ENCODE measurements at places on chromosomes 13 and 19. TPM values are rescaled to one million over a fixed set of nuclear protein-coding genes. Genes with fewer than 3 reads are reported as not detected.

DNA sequence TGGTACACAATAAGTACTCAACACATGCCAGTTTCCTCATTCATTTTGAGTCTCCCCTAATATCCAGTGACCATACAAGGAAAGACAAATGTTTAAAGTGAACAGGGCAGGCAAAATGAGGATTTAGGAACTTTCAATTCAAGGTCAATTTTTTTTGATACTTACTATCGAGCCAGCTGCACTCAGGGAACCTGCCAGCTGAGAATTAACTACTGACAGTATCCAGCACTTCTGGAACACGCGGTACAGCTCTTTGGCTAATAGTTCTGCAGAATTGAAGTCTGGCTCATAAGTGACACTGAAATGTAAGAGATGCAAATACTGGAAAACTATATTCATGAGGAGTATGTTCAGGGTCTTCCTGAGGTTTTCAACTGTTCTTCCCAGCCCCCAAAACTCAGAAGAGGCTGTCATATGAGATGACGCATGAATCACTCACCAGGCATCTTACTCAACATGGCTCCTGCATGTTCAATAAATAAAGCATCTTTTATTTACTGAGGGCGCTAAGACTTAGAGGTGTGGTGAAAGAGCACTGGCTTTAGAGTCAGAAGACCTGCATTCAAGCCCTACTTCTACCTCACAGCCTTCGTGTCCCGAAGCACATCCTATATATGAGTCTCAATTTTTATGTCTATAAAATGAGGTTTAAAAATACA, 25.6 kb downstream of the RUBCNL start:
- no peak for DNase-seq
- H3K27ac ChIP-seq: no peak overlapping the region
- no peak overlapping the region for H3K4me3 ChIP-seq
- H3K4me1 ChIP-seq: no peaks in the 10 kb centered on the region

GRCh38 chr19:13938301-13939064, at the start of gene PODNL1:
Gene PODNL1 (minus strand): TSS chr19:13938417. CDS start chr19:13938181, 236 bp downstream.
- no peak within 1 kb of the TSS for H3K4me3 ChIP-seq
- DNase-seq: no peak
- H3K27me3 ChIP-seq: peaks cover 7% of the 10 kb centered on the region

DNA sequence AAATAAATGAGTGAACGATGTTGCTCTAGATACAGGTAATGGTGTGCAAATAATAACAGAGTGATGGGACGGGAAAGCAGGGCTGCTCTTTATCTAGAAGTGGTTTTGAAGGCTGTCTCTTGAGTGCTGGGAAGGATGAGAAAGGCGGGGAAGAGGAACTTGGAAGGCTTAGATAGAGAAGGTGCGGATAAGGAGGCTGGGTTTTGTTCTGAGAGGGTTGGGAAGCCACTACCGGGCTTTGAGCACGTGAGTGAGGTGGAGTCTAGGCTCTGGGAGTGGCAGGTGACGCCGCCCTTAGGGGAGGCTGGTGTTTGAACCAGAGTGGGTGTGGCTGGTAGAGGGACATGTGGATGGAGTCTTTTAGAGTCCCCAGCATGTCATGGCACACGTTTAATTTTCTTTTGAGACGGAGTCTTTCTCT, 811 bp downstream of the ARMC6 start:
- peaks cover 26% of the 10 kb centered on the region for H3K4me1 ChIP-seq
- H3K27ac ChIP-seq: peak overlapping the region; percentile 93
- no peaks in the 10 kb centered on the region for H3K27me3 ChIP-seq
- DNase-seq: peak; percentile 73
- peak overlapping the region; percentile 92 for H3K4me3 ChIP-seq

GRCh38 chr13:51902776-51903175, 41.0 kb downstream of the CCDC70 start:
- no peaks in the 10 kb centered on the region for H3K36me3 ChIP-seq
- no peak for DNase-seq
- peaks cover 4% of the 10 kb centered on the region for H3K27me3 ChIP-seq
- H3K4me1 ChIP-seq: peaks cover 18% of the 10 kb centered on the region
- no peak overlapping the region for H3K4me3 ChIP-seq
- H3K27ac ChIP-seq: no peak overlapping the region

DNA sequence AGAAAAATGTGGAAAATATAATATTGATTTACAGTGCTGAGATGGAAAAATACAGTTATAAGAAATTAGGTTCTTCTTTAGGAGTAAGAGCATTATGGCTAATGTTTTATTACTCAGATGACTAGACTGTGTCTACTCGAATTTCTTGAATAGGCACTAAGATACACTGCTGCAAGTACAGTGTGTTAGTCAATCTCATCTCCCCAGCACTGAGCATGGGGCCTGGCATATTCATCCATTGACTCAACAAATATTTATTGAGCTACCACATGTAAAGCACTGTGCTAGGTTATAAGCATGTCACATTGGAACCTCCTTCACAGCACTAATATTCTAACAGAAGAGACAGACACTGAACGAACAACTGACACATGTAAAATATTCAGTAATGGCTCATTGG, 242.5 kb upstream of the GPC6 start:
- H3K36me3 ChIP-seq: no peaks in the 10 kb centered on the region
- no peak overlapping the region for H3K4me3 ChIP-seq
- H3K27ac ChIP-seq: no peak overlapping the region

- no peak for DNase-seq
- H3K27ac ChIP-seq: no peak overlapping the region
- H3K4me1 ChIP-seq: no peaks in the 10 kb centered on the region
- H3K36me3 ChIP-seq: no peaks in the 10 kb centered on the region
- H3K27me3 ChIP-seq: no peaks in the 10 kb centered on the region
Observed at GRCh38 chr13:47216176-47216822, 319.4 kb upstream of the HTR2A start.

GRCh38 chr13:98171900-98172589, 5.0 kb downstream of the RNF113B start:
- no peaks in the 10 kb centered on the region for H3K36me3 ChIP-seq
- H3K4me3 ChIP-seq: no peak overlapping the region
- peaks cover 4% of the 10 kb centered on the region for H3K27me3 ChIP-seq

DNA sequence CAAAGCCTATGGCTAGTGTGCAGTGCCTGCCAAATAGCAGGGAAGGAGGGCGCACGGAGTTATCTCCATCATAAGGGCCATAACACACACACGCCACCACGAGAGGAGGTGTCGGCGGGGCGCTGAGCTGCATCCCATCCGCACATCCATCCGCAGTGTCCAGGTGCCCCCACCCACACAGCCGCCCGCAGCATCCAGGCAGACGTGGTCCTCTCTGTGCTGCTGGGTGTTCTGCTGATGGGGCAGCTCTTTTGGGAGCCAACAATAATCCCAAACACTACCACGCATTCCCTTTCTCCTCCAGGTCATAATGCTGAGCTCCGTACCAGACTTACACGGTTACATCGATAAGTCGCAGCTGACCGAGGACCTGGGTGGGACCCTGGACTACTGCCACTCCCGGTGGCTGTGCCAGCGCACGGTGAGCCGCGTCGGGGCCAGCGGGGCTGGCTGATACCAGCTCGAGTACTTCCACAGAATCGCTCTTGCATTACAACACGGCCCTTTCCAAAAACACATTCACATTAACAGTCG, 41.5 kb upstream of the F7 start:
- DNase-seq: no peak
- no peak overlapping the region for H3K27ac ChIP-seq
- no peak overlapping the region for H3K4me3 ChIP-seq
- H3K36me3 ChIP-seq: no peaks in the 10 kb centered on the region
- H3K27me3 ChIP-seq: no peaks in the 10 kb centered on the region

DNA sequence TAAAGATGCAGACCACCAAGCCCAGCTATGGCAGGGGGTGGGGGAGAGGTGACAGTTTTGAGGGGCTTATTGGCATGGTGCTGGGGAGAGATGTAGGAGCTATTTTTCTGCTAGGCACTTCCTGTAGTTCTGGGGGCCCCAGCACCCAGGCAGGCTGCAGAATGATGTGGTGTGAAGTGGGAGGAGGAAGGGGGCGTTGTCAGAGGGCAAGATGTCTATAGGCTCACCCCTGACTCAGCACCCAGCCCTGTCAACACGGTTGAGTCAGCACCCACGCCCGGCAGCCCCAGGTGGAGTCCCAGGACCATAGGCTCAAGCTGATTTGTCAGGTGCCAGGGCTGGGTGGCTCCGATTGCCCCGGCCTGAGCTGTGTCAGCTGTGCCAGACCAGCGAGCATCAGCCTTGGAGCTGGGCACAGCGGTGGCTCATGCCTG, 5.8 kb downstream of the KLF2 start:
- peaks cover 22% of the 10 kb centered on the region for H3K36me3 ChIP-seq
- H3K27me3 ChIP-seq: peaks cover 9% of the 10 kb centered on the region
- peak overlapping the region; percentile 79 for H3K27ac ChIP-seq

DNA sequence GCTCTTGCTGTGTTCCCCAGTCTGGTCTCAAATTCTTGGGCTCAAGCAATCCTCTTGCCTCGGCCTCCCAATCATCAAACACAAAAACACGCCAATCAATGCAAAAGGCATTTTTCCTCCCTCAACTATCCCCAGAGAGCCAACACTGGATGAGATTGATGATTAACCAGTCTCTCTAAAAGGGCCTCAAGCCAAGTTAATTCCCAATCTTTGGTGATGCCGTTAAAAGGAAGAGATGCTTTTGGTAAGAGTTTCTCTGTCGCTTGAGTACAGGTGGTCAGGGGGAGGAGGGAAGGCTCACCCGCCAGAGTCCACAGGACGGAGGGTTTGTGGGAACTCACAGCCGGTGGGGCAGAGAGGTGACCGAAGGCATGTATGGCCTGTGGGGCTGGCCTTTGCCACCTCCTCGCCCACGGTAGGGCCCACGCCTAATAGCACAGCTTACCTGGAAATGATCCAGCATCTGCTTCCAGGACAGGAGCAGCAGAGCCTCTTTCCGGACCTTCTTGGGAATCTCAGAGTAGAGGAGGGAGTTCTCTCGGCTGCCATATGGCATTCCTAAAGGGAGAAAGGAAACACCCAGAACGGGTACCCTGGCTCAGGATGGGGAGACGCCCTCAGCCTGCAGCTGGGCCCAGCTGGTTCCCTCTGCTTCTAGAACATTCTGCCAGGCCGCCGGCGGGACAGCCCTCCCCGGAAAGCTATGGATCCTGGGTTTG, 18.1 kb downstream of the DPP9 start:
- no peak overlapping the region for H3K27ac ChIP-seq
- no peaks in the 10 kb centered on the region for H3K4me1 ChIP-seq
- no peak for DNase-seq
- H3K4me3 ChIP-seq: no peak overlapping the region
- H3K36me3 ChIP-seq: peaks cover 29% of the 10 kb centered on the region
- H3K27me3 ChIP-seq: no peaks in the 10 kb centered on the region

- H3K4me3 ChIP-seq: no peak overlapping the region
- H3K4me1 ChIP-seq: no peaks in the 10 kb centered on the region
- H3K36me3 ChIP-seq: no peaks in the 10 kb centered on the region
- DNase-seq: no peak
- no peak overlapping the region for H3K27ac ChIP-seq
- peaks cover 2% of the 10 kb centered on the region for H3K27me3 ChIP-seq
Observed at GRCh38 chr19:31804668-31805067, 455.4 kb upstream of the TSHZ3 start.

DNA sequence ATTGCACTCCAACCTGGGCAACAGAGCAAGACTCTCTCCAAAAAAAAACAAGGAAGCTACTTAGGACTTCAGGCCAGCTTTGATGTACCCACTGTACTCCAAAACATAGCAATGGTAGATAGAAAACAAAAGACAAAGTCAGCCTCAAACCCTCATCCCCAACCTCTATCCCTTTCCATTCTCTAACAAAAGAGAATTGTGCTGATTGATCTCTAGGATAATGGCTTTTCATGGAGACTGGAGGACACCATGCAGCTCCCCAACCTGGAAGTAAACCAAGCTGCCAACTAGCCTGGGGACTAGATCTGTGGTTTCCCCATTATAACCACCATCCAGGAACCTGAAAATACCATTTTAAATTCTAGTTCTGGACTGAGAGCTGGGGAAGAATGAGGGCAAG, 4.3 kb upstream of the ZDHHC20 start:
- H3K4me1 ChIP-seq: peaks cover 5% of the 10 kb centered on the region
- H3K27me3 ChIP-seq: peaks cover 15% of the 10 kb centered on the region
- DNase-seq: no peak
- H3K27ac ChIP-seq: no peak overlapping the region
- no peak overlapping the region for H3K4me3 ChIP-seq

DNA sequence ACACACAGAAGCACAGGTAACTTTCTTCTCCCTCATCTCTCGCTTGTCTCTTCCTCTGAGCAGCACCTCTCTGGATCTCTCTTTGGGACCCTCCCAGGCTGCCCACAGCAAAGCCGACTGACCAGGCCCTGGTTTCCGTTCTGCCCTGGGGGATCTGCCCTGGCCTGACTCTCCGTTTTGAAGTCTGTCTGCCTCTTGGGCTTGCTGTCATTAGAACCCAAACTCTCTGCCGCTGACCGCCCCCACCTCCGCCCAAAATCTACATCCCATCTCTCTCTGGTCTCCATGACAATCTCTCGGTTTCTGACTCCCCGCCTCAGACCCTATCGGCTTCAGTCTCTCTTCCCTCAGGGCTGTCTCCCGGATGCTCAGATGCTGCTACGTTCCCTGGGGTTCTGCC, 6.9 kb downstream of the KCNC3 start:
- no peak overlapping the region for H3K4me3 ChIP-seq
- peaks cover 9% of the 10 kb centered on the region for H3K27me3 ChIP-seq
- DNase-seq: no peak
- H3K4me1 ChIP-seq: peaks cover 21% of the 10 kb centered on the region
- H3K27ac ChIP-seq: no peak overlapping the region

- peak within 1 kb of the TSS; percentile 92 for H3K4me3 ChIP-seq
- DNase-seq: peak; percentile 69
- H3K27me3 ChIP-seq: no peaks in the 10 kb centered on the region
Observed at GRCh38 chr19:6772028-6772865, at the start of gene VAV1. Gene VAV1 (plus strand): TSS chr19:6772708. CDS start chr19:6772808, 100 bp downstream.

- peaks cover 4% of the 10 kb centered on the region for H3K27me3 ChIP-seq
- no peak for DNase-seq
- H3K36me3 ChIP-seq: no peaks in the 10 kb centered on the region
- no peak overlapping the region for H3K4me3 ChIP-seq
- H3K27ac ChIP-seq: no peak overlapping the region
Observed at GRCh38 chr13:97477844-97478243, 43.9 kb downstream of the RAP2A start.

- H3K27ac ChIP-seq: no peak overlapping the region
- H3K36me3 ChIP-seq: no peaks in the 10 kb centered on the region
- peaks cover 4% of the 10 kb centered on the region for H3K27me3 ChIP-seq
- no peak overlapping the region for H3K4me3 ChIP-seq
Observed at GRCh38 chr13:21730186-21730880, 59.5 kb downstream of the FGF9 start.

DNA sequence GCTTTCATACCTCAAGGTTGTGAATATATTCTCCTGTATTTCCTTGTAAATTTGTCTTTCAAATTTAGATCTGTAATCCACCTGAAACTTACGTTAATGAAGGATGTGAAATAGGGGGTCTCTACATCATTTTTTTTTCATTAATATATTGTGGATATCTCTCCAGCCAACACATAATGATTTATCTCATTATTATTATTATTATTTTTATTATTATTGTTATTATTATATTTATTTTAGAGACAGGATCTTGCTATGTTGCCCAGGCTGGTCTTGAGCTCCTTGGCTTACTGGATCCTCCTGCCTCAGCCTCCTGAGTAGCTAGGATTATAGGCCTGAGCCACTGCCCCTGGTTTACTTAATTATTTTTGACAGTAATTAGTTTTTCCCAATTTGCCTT, 4.3 kb upstream of the LIPE start:
- peaks cover 14% of the 10 kb centered on the region for H3K27me3 ChIP-seq
- no peaks in the 10 kb centered on the region for H3K4me1 ChIP-seq
- DNase-seq: no peak
- H3K27ac ChIP-seq: no peak overlapping the region
- no peak overlapping the region for H3K4me3 ChIP-seq

Gene RDH8
- not detected for total RNA-seq

Gene NRTN
- total RNA-seq: 0.23 TPM

Gene C19orf18
- total RNA-seq: not detected

Gene CBY2
- total RNA-seq: not detected

Gene CYP2F1
- not detected for total RNA-seq

Gene APOC1
- 1.2 TPM for total RNA-seq

Gene AP1M2
- total RNA-seq: not detected

Gene ITGBL1
- not detected for total RNA-seq

Data from activated T-helper 1 cell treated with anti-CD3 and anti-CD28 coated beads, Interleukin-12 subunit alpha, Interleukin-12 subunit beta, Interleukin-2, Interleukin-4 antibody, amounts not matched to agents 30 ng/mL and 10 ng/mL and 1 ng/mL, durations not matched to agents 14 hours and 24 hours and 36 hours (primary cell).